Skin of body (tissue), 3 donors: ENCODE measurements at places on chromosomes 4 and X. TPM values are rescaled to one million over a fixed set of nuclear protein-coding genes. Genes with fewer than 3 reads are reported as not detected.

DNA sequence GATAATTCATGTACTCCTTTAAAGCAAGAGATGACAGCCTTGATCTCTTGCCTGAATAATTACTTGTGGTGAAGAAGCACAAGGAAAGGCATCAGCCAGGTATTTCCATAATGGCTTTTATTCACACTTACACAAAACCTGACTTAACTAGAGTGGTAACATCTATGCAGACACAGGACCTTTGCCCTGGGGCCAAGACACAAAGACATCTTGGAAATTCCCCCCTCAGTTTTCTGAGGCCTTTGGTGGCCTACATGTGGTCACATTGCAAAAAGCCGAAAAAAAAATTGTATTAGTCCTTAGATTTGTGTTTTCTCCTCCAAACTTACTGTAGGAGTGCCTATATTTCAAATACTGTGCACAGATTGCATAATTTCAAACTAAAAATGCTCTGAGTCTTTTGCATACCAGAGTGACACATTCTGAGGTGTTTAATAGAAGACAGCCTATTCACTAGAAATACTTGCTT is 172.4 kb downstream of the PDGFC start:
- DNase-seq: no peak

- no peak for DNase-seq
Observed at GRCh38 chrX:9957743-9958142, 9.4 kb upstream of the CLDN34 start.

- no peak for DNase-seq
Observed at GRCh38 chr4:153348006-153348405, 3.5 kb downstream of the MND1 start.

DNA sequence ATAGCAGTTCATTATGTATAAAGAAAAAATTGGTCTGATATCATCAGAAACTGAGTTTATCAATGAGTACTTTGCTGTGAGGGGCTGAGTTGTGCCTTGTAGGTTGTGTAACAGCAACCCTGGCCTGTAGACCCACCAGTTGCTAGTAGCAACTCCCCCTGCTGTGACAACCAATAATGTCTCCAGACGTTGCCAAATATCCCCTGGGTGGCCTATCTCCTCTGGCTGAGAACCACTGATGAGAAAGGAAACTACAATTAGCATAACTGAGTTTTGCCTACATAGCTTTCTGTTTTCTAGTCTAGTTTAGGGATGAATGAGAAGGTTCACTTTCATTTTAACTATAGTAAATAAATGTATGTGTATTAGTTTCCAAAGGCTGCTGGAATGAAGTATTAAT is 234.1 kb downstream of the CPE start:
- no peak for DNase-seq

DNA sequence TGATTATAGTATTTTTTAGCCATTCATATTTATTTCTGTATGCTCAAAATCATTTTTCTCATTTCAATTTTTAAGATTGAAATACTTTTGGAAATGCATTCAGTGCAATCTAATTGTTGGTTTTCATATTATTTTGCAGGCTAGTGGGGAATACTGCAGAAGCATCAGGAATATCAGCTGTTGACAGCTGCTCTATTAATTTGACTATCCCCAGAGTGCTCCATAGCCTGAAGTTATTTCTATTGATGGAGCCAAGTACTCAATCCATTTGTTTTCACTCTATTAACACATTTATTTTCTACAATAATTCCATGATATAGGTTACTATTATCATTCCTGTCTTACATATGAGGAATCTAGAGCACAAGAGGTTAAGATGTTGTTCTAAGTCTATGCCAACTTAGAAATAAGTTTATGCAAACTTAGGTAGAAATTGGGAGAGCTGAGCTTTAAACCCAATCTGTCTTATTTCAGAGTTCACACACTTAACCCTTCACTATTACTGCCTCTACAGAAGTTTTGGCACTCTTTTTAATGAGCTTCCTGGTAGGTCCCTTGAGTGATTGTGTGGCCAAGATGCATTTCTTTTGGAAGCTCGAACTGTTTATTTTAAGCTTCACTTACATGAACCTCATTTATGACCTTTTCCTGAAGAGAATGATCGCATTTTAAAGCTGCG is 65.6 kb upstream of the PCDH18 start:
- peak; percentile 70 for DNase-seq

- DNase-seq: no peak
Observed at GRCh38 chrX:9434051-9434550, 30.8 kb upstream of the TBL1X start.

DNA sequence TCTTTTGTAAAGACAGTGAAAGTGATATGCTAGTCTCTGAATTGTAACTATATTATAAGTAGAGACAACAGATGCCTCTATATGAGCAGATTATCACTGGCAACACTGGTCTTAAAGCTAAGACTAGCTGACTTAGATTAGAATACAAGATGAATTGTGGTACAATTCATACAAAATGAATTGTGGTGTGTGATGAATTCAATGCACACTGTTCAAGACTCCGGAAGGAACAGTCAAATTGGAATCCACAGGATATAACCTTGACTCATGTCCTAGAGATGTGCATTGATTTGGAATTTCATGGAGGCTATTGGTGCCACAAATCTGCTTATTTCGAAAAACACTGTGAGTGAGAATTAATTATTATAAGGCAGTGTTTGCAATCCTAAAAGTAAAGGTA is 701.8 kb downstream of the PCDH7 start:
- DNase-seq: no peak

DNA sequence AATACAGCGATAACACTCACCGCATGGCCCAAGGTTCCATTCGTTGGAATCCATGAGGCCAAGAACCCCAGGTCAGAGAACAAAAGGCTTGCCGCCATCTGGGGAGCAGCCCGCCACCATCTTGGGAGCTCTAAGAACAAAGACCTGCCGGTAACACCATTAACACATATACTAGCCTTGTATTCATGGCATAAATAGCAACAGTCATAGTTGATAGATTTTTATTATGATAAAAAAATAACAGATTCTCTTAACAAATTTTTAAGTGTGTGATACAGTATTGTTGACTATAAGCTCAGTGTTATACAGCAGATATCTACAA is 309.4 kb downstream of the GLUD2 start:
- DNase-seq: no peak

DNA sequence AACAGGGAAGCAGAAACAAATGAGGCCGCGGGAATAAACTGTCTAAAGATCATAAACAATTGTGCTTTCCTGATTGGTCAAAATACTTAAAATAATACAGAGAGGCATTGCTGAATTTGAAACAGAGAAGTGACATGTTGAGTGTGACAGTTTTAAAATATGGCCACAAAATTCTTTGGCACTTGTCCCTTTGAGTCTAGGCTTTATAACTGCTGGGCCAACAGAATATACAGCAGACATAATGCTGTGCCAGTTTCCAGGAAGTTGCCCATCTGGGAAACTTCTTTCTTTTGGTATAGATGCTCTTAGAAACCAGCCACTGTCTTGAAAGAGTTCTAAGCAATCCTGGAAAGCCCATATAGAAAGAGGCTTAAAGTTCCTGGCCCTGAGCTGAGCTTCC is 668.4 kb downstream of the CENPC start:
- DNase-seq: no peak

- DNase-seq: no peak
Observed at GRCh38 chr4:2795893-2796848, 3.3 kb downstream of the SH3BP2 start.

GRCh38 chr4:3835527-3836405 is 69.6 kb downstream of the ADRA2C start:
- no peak for DNase-seq

ANXA3 gene
- total RNA-seq: 50.7 TPM

GATA1 gene
- 1.1 TPM for total RNA-seq

EGFL6 gene
- total RNA-seq: 21.2 TPM

SUPT20HL2 gene
- total RNA-seq: not detected

RBBP7 gene
- 126 TPM for total RNA-seq
